Progenitor cell of endocrine pancreas (in vitro differentiated cells): ENCODE measurements at places on chromosomes 6 and 20.

- no peak for DNase-seq
Measured at GRCh38 chr6:6085928-6086668, 79.4 kb upstream of the NRN1 start.

- no peak for DNase-seq
Measured at GRCh38 chr6:36216559-36216958, 20.0 kb downstream of the BRPF3 start.

GRCh38 chr20:51221791-51222408 lies 199.0 kb upstream of the KCNG1 start:
- DNase-seq: no peak

- no peak for DNase-seq
Measured at GRCh38 chr20:49308875-49309274, 31.0 kb upstream of the ZNFX1 start.
